ENCODE measurements at places on chromosomes 1 and 21.

DNA sequence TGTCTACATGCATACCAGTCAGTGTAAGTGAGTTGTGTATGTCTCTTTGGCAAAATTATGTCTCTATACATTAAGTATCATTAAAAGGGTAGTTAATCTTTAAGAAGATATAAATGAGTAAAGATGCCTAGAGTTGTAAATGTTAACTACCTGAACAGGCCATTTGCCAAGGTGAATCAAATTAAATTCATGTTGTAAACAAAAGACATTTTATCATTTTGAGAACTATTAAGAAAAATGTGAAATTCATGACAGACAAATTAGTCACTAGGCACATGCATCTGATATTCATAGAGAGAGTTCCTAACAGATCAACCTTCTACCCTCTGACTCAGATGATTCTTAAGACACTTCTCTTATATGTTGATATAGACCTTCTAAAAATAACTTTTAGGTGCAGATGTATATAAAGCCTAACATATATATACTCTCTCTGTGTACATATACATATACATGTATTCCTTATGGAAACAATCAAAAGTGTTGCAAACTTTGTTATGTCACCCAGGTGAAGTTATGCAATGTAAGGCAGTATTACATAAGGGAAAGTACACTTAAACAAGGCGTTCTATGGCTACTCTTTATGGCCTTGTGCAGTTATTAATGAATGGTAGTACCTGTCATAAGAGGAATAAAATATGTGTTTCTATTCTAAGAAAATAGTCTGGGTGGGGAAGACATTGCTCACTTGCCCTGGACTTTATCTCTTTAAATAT is at the start of gene TMPRSS15:
TMPRSS15 (minus strand) TSS at position 51 of the 716 bp plus-strand sequence. CDS start 163 bp downstream, outside the sequence.
- no peak for DNase-seq

DNA sequence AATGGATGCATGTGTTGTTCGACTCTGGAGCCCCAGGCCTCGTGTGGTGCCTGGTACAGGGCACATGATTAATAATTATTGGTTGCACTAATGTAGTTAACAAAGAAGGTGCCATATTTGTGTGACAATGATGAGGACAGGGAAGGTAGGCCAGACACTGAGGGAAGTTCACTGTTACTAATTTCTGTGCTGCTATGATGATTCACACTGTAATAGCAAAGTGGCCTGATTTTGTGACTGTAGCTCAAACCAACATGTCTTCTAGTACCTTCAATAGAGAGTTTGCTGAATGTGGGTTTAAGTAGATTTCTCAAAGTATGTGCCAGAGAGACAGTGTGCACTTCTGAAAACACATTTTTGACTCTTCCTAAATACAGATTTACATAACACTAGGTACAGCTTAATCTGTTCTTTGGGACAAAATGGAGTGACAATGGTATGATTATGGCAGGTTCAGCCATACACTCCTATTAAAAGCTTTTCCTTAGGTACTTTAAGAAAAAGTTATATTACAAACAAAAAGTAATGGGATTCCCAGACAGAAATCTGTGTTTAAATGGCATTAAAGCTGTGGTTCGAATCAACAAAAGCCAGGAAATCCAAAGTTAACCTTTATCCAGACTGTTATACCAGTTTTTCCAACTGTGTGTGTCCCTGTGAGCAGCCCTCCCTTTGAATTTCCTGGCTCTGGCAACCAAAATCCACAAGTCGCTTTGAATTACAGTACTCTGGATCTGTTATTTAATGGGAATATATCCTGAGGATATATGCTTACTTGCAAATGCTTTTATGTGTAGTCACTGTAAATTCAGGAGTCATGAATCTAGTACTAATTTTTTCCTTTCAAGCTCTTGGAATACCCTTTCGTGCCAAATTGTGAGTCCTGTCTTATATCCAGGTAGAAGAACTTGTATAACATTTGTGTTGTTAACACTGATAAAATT is 277.1 kb upstream of the SGIP1 start:
- no peak for DNase-seq

DNA sequence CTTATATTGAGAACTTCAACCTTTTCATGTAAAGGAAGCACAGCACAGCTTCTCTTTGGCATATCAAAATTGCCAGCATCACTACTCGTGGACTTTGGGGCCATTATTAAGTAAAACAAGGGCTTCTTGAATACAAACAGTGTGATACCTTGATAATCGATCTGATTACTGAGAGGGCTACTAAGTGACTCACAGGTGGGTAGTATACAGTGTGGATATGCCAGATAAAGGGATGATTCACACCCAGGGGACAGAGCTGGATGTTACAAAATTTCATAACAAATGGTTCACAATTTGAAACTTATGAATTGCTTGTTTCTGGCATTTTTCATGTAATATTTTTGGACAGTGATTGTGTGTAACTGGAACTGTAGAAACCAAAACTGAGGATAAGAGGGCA is 15.4 kb downstream of the HDAC1 start:
- no peak for DNase-seq

DNA sequence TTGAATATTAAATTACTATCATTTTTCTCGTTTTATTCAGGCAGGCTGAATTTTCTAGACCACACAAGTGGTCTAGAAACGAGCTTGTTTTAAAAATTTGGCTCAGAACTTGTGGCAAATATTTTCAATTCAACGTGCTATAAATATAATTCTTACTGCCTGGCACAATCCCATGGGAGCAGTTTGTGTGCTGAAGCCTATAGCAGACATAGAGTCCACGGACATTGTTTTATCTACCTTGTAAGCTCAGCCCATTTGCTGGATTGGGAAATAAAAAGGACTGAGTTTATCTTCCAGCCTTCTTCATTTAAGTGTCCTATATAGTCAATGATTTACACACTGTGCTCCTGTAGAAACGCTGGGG is 103.4 kb downstream of the ZBTB18 start:
- DNase-seq: no peak

GRCh38 chr1:64839261-64839660 is 94.4 kb downstream of the RAVER2 start:
- DNase-seq: no peak

DNA sequence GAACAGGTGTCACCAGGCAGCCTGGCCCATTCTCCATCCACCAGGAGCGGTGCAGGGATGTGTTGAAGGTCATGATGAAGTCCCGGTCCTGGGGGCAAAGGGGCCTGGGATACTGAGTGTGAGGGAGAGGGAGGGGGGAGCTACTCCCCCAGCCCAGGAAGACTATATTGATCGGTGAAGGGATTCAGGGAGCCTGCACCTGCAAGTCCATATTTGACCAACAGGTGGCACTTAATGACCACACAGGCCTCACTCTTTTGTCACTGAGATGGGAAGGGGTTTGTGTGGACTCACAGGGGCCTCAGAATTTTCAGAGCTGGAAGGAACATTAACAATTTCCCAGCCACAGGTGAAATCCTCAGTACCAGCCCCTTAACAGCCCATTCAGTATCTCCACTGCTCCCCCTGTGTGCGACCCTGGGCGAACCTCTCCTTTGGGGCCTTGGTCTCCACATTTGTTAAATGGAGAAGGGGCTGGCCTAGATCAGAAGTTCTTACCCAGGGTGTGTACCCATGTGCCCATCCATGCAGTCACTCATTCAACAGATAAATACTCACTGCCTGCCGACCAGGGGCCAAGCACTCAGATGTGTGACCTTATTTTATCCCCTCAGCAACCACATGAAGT is 55.6 kb downstream of the NKAIN1 start:
- DNase-seq: no peak

GRCh38 chr1:248838357-248839167 is 538 bp downstream of the ZNF672 start:
- peak; percentile 68 for DNase-seq

GRCh38 chr1:229941831-229942230 is 125.2 kb upstream of the GALNT2 start:
- no peak for DNase-seq

DNA sequence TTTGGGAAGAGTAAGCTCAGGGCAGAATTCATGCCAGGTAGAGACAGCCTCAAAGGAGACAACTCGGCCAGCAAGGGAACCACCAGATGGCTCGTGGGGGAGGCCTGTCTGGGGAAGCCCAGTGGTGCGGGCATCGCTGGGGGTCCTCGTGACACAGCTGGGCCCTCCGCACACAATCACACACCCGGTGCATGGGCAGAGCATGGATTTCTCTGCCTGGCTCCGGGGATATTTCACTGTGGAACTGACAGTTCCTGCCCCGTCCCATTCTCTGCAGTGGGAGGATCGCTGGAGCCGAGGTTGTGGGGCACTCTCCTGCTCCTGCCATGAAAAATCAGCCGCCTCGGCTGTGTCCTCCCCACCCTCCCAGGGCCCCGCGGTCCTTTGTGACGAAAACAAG is 108.0 kb downstream of the CRYAA start:
- no peak for DNase-seq

DNA sequence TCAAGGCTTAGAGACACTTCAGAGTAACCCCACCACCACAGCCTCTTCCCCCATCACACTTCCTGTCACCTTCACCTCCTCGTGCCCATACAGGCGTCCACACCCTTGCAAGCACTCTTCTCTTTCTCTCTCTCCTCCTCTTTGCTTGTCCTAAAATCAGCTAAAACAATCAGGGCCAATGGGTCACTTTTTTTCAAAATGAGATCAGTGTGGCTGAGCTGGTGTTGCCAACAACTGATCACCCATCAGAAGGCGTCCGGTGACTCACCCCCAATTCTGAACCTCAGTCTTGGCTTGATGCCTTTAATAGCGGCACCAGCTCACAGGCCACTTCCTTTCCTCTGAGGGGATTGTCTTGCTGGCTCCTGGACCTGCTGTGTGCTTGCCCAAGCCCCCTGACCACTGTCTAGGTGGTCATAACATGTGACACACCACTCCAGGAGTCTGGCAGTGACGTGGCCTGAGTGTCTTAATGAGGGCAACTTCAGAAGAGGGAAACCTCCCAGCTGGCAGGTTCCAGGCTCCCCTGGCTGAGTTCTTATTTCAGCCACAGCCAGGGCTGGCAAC is 1.6 kb downstream of the DRAXIN start:
- DNase-seq: peak; percentile 15

- no peak for DNase-seq
Measured at GRCh38 chr1:58513956-58514355, 32.6 kb downstream of the OMA1 start.

DNA sequence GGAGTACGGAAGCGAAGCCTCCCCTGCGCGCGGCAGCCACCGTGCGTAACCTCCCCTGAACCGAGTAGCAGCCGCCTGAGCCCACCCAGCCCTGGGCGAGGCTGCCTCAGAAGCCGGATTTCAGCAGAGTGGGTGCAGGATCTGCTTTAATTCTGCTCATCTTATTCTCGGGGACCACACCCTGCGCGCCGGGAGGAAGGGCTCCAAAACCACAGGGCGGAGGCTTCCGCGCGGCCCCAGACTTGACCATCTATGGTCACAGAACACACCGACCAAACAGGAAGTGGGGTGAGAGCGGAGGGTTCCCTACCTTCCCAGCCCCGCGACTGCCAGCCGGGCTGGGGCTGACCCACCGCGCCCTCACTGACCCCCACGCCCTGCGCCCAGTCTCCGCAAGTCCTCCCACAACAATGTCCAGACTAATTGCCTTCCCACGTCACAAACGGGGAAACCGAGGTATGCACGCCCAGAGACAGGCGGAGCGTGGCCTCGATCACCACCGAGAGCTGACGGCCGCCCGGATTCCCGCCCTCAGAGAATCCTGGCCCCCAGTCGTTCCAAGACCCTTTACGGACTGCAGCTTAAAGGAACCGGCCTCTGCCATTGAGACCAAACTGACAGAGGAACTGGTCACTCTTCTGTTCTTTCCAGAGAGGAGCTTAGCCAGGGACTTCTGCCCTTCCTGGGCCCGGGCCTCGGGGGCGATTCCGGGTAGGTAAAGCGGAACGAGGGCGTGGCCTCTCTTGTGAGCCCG is 595 bp upstream of the CAP1 start:
- DNase-seq: peak; percentile 59

DNA sequence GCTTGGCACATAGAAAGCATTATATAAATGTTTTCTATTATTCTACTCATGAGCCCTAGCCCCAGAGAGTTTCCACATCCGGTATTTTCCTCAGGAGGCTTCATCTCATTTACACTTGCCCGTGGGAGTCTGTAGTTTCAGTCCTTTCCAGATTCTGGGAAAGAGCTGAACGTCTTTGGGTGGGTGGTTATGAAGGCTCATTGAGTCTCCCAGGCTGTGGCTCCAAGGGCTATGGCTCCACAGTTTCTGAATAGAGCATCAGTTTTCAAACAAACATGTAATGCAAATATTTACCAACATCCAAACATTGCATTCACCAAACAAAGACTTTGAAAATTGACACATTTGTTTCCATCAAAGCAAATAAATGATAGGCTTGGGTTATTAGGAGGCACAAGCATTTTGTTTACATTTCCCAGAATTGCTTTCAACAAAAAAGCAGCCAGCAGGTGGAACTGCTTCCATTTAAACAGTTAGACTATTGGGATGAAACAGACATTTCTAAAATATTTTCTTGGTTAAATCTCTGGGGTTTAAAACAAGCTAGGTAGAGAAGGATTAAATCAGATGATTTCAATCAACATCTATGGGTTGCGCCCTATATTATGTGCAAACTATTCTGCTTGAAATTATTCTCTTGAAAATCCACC is 1.3 kb upstream of the LEMD1 start:
- DNase-seq: no peak

DNA sequence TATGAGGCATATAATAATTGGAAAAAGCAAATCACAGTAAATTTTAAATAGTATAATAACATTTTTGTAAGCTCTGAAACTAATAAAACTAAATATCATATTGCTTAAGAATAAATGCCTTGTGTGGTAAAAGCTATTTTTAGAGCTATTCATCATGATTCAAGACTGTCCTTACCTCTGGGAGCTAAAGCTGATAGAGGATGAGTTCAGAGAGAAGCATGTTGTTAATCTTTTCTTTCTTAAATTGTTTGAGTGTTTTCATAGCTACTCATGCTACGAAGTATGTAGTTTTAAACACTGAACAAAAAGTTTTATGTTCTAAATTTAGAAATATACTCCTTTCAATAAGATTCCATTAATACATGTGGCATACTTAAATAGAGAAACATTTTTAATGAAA is 30.5 kb downstream of the IFI16 start:
- no peak for DNase-seq

GRCh38 chr1:230957580-230957989 is 21.1 kb downstream of the TTC13 start:
- no peak for DNase-seq

DNA sequence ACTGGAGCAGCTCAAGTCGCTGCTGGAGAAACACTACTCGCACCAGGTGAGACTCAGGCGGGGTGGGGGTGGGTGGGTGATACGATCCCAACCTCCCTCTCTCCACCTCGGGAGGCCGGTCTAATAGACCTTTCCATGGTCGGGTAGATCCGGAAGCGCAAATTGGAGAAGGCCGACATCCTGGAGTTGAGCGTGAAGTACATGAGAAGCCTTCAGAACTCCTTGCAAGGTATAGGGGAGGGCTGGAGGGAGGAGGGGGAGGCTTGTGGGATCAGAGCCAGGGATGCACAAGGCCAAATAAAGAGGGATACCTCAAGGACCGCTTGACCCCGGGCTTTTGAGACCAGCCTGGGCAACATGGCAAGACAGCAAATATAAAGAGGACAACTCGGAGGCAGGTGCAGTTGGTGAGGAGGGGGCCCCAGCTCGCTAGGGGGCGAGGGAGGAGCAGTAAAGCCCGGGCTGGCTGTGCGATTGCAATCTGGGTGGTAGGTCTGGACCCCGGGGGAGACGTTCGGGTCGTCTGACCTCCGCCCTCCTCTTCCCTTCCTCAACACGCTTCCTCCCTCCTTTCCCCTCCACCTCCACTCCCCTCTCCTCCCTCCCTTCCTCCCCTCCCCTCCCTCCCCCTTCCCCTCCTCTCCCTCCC is 546 bp downstream of the HES3 start:
- no peak for DNase-seq
